ENCODE measurements at places on chromosomes 3 and 15.

GRCh38 chr3:129985113-129985512 is 10.6 kb downstream of the TRH start:
- DNase-seq = no peak

DNA sequence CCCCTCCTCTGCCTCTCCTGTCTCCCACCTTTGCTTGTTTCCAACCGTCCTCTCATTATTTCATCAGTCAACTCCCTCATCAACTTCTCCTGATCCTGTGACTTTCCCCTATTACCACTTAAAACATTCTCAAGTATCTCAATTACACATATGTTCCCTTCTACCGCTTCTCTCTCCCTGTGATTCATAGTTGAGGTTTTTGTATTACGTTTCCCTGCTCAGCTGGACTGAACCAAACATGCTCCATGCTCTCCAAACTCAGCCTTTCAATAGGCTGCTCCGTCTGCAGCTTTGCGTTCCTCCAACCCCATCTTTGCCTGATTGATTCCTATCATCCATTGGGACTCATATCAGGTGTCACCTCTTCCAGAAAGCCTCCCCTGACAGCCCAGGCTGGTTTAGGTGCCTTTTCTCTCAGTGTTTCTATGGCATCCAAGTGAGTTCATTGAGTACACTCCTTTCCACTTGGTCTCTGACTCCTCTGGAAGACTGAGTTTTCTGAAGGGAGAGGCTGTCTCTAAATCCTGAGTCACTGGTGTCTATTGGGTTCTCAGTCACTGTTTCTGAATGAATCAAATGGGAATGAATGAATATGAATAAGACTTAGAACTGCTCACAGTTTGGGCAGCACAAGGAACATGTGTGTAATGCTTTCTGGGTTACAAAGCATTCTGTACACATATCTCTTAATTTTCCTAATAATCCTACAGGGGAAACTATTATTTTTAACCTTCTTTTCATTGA is 56.4 kb downstream of the PLD1 start:
- no peak for DNase-seq

DNA sequence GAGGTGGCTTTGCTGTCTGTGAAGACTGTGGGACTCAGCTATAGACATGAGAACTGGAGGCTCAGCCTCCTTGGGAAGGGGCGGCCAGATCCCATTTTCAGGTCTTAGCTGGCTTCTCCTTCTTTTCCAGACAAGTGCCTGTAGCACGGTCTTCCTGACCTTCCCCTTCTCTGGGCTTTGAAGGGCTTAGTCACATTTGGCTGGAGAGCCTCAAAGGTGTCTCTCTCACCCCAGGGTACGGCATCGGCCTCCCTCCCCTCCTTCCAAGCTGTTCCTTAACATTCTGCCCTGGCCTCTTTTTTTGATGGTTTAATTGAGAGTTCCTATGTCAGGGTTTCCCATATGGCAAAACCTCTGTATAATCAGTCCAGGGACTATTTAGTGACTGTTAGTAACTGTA is 242.7 kb downstream of the THSD4 start:
- DNase-seq = no peak

DNA sequence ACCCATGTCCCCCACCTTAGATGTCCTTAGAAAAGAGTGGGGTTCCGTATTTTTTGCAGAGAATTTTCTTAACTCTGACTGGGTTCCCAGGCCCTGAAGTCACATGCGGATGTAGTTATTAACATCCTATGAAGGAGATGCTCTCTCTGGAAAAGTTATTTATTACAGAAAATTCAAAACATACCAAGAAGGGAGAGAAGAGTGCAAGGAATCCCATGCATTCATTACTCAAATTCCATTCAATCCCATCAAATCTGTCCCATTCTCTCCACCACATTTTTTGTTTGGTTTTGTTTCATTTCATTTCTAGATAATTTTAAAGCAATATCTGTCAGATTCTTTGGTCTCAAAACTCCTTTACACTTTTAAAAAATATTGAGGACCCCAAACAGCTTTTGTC is 34.3 kb upstream of the ANKRD34C start:
- DNase-seq = no peak

DNA sequence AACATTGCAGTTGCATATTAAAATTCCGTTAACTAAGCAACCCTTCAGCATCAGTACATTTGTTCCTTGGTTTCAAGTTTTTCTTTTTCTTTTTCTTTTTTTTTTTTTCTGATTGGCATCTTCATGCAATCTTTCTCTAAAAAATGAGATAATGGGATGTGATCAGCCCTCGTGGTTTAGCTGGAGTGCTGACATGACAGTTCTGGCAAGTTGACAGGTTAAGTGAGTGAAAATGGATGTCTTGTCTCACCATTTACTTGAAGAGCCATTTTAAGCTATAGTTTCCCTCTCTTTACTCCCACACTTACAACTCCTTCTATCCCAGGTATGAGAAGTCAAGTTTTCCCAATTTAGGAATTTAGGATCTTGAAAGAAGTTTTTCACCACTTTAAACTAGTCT is 495.2 kb downstream of the ROBO2 start:
- DNase-seq = no peak

DNA sequence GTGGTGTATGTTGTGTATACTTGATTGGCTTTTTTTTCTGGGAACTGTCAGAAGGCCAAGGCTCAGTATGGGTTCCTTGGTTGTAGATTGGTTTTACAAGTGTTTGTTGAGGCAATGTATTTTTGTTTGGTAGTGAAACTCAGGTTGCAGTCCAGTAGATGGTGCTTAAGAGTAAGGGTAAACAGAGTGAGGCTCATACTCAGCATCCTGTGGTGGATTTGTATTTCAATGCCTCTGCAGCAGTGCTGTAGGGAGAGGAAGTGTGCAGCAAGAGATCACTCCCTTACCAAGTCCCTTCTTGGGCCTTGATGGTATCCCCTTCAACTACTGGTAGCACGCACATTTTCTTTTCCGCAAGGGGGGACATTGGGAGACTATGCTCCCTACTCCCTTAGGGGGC is 428.5 kb upstream of the CNTN3 start:
- no peak for DNase-seq

GRCh38 chr15:38481113-38481512 is 27.2 kb downstream of the FAM98B start:
- DNase-seq = no peak

DNA sequence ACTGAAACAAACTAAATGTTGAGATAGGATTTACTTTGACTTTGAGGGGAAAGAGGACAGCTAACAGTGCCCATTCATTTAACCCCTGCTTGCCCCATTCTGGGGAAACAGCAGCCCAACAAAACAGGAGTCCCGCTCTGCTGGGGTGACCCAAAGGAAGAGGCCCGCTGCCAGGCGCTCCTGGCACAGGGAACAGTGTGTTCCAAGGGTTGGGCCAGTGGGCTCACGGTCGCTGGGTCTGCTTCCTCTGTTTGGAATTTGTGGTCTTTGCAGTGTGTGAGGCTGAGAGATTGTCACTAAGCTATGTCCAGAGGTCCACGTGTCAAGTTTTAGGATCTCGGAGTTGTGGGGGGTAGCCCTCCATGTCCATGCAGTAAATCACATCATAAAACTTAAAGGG is 250.4 kb upstream of the C2CD4B start:
- DNase-seq = no peak

DNA sequence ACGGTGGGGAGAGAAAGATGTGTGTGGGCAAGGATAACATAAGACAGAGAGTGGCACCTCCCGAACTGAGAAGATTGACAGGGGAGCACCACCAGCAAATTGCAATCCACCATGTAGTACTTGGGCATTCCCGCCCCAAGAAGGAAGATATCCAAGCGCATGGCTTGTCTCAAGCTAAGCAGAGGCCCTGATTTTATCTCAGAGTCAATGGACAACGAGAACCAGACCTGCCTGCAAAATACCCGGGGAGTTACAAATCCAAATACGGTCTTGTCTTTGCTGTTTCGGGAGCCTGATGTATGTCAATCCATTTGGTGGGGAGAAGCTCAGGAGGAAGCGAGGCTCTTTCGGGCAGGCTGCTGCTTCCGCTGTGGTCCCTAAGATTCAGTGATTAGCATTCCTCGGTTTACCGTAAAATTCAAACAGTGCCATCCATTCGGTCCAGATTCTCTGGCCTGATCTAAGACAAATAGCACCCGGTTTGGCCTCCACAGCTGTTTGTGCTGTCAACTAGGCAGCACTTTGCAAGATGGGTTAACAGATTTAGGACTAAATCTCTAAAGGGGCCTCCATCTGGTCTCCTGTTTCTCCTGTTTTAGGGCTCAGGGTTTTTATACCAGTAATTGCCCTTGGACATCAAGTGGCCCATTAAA is 97.7 kb upstream of the WNT5A start:
- no peak for DNase-seq

GRCh38 chr3:152039887-152040286 is 166.4 kb downstream of the SUCNR1 start:
- DNase-seq = no peak

GRCh38 chr3:189303584-189303983 is 131.8 kb downstream of the TPRG1 start:
- no peak for DNase-seq

DNA sequence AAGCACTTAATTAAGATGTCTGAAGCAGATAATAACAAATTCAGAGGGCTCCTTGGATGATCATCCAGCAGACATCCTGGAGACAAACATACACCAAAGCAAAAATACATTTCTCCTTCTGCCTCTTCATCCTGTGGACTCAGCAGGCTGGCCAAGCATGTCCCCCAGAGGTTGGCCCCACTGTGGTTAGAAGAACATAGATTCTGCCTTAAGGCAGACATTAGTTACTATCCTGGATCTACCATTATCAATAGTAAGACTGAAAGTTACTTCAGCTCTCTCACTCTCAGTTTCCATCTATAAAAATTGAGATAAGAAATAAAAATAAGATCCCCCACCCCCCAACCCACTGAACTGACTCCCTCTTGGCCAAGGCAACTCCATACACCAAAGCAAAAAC is 28.6 kb upstream of the TGFBR2 start:
- DNase-seq = no peak

DNA sequence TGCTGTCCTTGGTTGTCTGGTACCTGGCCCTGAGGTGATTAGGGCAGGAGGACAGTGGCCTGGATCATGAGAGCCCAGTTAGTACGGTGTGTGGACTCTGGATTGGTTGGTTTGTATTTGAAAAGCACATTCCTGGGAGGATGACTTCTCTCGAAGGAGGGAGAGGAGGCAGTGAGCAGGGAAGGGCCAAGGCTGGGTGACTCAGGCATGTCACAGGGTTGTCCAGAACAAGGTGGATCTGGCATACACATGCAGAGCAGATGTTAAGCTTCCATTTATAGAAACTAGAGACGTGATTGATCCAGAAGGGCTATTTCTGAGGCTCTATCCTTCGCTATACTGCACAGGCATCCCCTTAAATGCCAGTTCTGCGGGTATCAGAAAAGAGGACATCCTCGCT is 34.4 kb downstream of the FAM240A start:
- no peak for DNase-seq

DNA sequence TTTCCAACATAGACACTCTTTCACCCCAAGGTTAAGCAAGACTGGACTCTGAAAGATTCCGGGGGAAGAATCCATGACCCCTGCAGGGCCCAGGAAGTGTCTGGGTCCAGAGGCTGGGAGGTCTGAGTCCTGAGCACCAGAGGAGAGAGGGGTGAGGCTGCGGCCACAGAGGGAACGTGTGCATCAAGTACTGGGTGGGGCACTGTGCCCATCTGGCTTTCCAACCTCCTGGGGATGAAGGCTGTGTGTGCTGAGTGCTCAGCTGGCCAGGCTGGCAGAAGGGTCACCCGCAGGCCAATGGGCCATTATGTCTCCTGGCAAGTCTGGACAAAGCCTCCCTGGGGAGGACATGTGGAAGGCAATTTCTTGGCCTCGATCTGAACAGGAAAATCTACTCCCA is 3.3 kb downstream of the CHRNA3 start:
- no peak for DNase-seq

DNA sequence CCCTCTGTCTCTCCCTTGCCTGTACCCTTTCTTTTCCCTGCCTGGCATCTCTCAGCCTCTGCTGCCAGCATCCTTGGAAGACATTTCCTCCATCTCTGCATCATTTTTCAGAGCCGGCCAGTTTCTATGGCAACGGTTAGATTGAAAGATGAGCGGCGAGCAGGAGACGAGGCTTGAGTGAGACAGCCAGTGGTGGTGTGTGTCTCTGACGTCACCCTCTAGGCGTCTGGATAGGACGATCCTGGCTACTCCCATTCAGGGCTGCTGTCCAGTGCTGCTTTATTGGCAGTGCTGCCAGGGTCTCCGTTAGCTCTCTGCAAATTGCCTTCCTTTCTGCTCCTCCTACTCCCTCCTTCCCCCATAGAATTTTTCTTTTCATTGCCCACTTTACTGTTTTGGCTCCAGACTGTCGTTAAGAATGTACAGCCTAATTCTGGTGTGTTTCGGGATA is 57.9 kb downstream of the TRAK1 start:
- DNase-seq = no peak

DNA sequence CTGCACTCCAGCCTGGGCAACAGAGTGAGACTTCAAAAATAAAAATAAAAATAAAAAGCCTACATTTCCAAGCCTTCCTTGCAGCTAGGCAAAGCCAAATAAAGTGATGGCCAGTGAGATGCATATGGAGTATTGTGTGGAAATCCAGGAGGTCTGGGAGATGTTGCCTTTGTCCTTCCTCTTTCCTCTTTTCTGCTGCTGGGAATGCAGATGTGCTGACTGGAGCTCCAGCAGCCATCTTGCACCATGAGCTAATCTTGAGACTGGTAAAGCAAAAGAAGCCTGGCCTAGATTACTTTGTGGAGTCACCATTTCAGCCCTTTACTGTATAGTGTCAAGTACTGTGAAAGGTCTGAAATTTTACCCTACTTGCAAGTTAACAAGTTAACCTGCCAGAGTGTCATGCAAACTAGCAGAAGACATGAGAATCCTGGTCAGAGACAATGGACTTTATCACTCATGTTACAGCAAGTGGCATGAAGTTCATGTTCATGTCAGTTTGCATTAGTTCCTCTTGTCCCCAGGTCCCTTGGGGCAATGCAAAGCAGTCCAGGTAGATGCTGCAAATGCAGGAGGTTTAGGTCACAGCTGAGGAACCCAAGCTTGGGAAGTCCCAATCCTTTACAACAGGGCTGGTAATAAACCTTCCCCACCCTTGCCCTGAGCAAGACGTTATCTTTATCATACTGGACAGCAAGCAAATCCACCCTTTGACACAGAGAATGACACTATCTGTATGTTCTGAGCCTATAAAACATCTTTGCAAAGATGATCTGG is 103.1 kb downstream of the TLE3 start:
- no peak for DNase-seq

- no peak for DNase-seq
Observed at GRCh38 chr15:38610748-38611147, 46.1 kb upstream of the RASGRP1 start.

DNA sequence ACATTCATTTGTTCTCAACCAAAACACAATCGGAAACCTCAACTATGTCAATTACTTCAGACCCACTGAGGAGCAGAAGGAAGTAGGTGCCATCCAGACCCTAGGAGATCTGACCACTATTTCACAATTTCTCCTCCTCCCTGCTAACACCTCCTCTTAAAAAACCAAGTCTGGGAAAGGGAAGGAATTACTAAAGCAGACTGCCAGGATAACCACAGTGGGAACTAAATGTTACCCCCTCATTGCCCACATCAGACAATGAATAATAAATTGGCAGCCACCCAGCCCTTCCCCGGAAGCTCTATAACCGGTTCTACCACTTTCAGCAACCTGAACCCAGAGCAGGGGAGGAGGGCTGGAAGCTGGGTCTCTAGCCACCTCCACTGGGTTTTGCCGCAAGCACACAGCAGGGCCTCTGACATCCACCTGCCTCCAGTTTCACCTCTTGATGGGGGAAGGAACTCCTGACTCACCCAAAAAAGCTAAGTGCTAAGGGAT is 17.6 kb downstream of the C15orf62 start:
- peak; percentile 80 for DNase-seq

- DNase-seq = no peak
Observed at GRCh38 chr3:36635731-36636130, 128.6 kb downstream of the DCLK3 start.

Measured in Jurkat, Clone E6-1 (cell line).